ENCODE measurements at places on chromosomes 2 and 18.
A peak's percentile ranks its signal among the peaks of the same experiment; 100 is the strongest.

DNA sequence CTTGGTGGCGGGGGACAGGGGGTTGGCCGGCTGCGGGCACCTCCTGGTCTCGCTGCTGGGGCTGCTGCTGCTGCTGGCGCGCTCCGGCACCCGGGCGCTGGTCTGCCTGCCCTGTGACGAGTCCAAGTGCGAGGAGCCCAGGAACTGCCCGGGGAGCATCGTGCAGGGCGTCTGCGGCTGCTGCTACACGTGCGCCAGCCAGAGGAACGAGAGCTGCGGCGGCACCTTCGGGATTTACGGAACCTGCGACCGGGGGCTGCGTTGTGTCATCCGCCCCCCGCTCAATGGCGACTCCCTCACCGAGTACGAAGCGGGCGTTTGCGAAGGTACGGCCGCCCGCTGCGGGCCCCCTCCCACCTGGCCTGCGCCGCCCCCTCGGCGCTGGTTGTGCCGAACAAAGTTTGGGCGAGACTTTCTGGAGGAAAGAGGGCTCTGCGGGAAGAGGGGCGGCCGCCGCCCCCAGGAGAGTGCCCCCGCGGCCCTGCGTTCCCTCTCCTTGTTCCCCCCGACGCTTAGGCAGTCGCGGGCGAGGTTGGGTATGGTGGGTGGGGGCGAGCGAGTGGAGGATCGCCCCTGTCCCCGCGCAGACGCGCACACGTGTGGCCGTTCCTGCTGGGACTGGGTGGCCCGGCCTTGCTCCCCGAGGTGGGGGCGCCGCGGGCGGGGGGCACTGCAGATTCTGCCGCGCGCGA is 866 bp downstream of the CRIM1 start:
- no peak for DNase-seq

GRCh38 chr2:240949791-240950705 is 43.9 kb downstream of the CROCC2 start:
- DNase-seq, result no peak

DNA sequence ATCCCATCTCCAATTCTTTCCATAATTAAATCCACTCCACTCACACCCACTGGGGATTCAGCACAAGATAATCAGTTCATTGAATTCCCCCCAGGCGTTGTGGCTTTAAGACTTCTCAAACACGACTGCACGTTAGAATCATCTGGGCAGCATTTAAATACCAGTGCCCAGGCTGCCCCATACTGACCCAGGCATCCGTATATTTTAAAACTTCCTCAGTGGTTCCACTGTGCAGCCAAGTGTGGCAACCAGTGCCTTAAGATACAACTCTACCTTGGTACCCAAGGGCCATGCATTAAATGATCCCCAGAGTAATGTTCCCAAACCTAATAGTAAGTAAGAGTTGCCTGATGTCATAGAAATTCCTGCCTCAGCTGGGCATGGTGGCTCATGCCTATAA is 54.3 kb upstream of the BZW1 start:
- no peak for DNase-seq

DNA sequence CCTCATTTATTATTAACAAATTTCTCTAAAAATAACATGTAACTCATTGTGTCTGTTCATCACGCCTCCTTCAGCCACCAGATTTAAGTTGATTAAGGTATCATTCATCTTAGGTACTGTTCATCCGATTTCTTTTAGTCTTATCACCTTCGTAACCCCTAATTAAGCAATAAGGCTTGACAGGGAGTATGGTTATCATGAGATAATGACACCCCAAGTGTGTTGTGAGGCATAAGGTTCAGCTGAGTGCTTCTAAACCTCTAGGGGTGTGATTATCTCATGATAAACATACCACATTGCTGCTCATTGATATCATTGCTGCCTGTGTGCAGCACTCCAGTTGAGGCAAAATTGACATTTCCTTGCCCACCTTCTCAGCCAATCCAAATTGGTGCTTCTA is 158.9 kb upstream of the BOD1L2 start:
- no peak for DNase-seq

GRCh38 chr2:232836934-232837333 is 33.1 kb upstream of the SNORC start:
- DNase-seq, result no peak

DNA sequence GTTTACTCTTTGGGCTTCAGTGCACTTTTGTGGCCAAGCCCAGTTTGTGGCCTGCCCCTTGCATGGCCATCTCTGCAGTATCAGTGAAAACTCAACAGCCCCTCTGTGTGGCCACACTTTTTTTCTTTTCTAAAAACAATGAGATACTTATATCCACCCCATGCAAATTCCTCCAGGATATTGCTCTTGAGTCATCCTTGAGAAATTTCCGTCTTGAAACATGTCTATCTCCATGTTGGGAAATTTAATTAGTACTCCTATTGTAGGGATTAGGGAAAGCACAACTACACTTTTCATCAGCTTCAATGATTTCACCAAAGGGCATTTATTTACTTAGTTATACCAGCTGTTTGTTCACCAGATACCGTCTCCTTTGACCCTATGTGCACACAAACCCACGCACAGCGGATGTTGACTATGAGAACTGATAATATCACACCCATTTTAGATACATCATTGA is 993.1 kb downstream of the TSN start:
- DNase-seq, result no peak

GRCh38 chr2:185668710-185669109 is 69.9 kb upstream of the FSIP2 start:
- DNase-seq, result no peak

DNA sequence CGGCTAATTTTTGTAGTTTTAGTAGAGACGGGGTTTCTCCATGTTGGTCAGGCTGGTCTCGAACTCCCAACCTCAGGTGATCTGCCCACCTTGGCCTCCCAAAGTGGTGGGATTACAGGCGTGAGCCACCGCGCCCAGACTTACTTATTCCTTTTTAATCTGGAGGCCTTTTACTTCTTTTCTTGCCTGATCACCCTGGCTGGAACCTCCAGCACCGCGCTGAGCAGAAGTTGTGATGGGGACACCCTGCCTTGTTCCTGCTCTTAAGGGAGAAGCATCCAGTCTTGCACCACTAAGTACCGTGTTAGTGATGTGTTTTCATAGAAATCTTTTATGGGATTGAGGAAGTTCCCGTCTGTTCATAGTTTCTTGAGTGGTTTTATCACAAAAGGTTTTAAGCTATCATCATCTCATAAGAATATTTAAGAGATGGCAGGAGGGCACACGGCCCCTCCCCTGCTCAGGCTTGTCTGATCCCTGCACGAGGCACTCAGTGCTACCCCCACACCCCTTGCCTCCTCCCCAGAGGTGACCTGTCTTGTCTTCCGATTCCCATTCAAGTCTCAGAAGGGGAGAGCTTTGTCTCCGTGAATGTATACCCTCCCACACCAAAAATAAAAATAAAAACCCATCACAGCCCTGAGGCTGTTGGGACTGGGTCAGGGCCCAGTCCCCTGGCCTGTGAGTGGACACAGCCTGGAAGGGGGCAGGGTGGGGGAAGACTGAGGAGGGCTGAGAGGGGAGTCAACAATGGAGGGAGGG is 65.3 kb upstream of the SMAD7 start:
- no peak for DNase-seq

DNA sequence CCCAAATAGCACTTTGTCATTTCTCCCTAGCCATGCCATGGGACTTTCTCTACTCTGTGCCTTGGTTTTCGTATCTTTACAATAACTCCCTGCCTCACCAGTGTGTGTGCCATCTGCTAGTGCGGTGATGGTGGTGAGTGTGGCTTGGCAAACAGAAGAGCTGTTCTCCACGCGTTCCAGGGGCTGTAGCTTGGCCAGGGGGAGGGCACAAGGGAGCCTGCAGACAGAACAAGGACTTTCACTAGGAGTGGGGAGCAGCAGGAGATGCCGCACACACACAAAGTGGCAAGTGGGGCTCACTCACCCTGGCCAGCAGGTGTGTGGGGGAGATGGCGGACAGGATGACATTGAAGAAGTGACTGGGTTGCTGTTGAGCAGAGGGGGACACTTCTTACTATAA is 196.9 kb downstream of the HAUS1 start:
- DNase-seq, result no peak

- DNase-seq, result peak; percentile 43
Measured at GRCh38 chr18:3345452-3345851, 83.5 kb downstream of the MYL12B start.

DNA sequence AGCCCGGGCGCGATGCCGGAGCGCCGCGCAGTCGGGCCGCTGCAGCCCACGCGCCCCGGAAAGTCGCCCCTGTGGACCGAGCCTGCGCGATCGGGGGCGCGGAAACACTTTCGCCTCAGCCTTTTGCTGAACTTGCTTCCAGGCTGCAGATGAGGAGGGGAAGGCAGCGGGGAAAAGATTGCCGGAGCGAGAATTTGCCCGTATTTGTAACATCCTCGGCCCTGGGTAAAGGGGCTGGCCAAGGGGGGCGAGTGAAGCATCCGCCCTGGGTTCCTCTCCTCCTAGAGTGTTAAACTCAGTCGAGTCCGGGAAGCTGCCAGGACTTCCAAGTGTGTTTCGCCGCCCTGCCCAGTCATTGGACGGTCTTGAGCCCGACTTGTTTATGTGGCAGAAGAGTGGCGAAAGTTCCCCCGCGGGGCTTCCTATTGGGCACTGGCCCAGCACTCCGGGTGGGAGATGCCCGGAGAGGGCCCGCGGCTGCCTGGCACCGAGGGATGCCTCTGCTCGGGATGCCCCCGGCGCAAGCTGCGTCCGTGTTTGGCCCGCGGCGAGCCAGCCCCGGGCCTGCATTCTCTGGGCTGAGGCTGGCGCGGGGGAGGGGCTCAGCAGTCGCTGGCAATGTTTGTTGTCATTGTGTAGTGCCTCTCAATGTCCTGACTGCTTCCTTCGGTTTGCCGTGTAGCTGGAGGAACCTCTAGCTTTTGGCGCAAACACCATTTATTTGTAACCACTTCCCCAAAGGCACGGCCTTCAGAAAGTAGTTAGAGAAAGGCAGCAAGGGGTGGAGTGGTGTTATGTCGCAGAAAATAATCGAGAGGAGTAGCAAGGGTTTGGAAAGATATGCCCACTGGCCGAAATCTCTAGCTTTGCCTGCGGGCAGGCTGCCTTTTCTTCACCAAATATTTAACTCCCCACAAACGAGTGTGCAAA is 1.1 kb downstream of the CYBRD1 start:
- peak; percentile 78 for DNase-seq

DNA sequence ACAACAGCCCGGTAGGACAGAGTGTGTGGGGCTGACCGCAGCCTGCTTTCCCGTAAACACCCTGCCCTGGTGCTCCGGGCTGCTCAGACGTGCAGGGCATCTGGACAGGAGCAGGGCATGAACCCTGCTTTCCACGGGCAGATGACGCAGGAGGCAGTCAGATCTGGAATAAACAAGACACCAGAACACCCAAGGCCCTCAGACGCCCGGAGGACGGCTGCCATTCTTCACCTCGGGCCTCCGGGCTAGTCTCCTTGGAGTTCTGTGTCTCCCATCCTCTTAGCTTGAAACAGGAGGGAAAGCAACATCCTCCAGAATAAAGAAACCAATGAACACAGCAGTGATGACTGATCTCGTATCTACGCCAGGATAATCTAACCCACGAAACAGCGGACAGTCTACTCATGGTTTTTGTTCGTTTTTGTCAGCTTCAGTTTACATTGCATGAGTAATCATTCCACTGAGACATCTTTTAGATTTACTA is 7.3 kb downstream of the PXDN start:
- DNase-seq, result no peak

- peak; percentile 57 for DNase-seq
Measured at GRCh38 chr2:38037757-38038621, 38.0 kb downstream of the CYP1B1 start.

DNA sequence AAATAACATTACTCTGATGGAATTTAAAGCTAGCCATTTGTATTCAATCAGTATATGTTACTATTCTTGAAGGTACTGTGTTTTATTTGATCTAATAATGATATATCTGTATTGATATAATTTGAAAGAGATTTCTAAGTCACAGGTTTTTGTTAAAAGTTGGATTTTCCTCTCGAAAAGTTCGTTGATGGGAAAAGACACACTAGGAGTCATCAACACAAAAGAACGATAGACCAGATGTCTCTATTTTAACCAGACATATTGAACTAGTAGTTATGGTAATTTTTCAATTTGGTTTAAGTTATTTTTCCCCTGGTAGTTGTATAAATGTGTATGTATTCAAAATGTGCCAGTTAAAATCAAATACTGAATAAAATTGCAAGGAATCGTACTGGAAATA is 2.5 kb downstream of the ASXL3 start:
- no peak for DNase-seq

- DNase-seq, result peak; percentile 91
Measured at GRCh38 chr2:178414266-178415247, 36.4 kb downstream of the PRKRA start.

Data from muscle of arm (tissue), 14 donors.